ENCODE measurements at places on chromosomes 16 and 17.

DNA sequence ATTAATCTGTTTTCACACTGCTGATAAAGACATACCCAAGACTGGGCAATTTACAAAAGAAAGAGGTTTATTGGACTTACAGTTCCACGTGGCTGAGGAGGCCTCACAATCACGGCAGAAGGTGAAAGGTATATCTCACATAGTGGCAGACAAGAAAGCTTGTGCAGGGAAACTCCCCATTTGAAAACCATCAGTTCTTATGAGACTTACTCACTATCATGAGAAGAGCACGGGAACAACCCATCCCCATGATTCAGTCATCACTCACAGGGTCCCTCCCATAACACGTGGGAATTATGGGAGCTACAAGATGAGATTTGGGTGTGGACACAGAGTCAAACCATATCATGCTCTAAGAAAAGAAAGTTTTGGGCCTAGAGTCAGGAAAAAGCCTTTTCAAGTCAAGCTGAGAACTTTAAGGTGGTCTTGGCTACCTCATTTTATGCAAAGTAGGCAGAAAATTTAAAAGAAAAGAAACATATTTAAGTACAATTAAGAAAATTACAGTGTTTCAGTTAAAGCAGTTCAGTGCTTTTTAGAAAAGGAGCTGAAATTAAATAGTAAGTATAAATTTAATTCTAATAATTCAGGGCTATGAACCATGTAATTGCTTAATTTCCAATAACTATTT, 24.9 kb upstream of the CRYM start:
- DNase-seq: no peak

- DNase-seq: peak; percentile 26
Measured at GRCh38 chr16:66324815-66325515, 41.5 kb upstream of the CDH5 start.

- no peak for DNase-seq
Measured at GRCh38 chr16:4944333-4945281, 7.7 kb upstream of the PPL start.

GRCh38 chr17:34377078-34377823, 14.2 kb upstream of the CCL1 start:
- no peak for DNase-seq
